ENCODE measurements at places on chromosomes 5 and 9.

DNA sequence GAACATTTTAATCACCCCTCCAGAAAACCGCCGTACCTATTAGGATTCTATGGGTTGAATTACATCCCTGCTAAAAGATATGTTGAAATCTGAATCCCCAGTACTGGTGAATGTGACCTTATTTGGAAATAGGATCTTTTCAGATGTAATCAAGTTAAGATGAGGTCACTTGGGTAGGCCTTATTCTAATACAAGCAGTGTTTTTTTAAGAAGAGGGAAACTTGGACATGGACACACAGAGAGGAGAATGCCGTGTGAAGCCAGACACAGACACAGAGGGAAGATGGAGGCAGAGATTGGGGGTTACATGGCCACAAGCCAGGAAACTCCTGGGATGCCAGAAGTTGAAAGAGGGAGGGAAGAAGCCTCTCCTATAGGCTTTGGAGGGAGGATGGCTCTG lies 183.5 kb downstream of the GNA14 start:
- no peak for DNase-seq

- no peak for DNase-seq
Measured at GRCh38 chr9:18060269-18060934, 413.6 kb upstream of the ADAMTSL1 start.

DNA sequence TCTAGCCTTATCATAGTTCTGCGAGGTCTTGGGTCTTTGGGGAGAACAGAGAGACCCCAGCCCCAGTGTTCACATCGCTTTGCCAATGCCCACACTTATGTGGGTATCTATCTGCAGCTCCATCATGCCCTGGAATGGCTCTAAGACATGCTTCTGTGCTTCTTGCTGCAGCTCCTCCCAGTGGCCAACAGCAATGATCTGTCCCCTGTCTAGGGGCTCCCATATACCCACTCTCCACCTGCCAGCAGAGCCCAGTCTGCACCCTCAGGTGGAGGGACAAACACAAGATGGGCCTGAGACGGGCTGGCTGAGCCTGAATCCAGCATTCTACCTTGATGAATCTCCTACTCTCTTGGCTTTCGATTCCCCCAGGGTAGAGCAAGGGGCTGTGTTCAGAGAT lies 14.6 kb upstream of the DAP start:
- no peak for DNase-seq

DNA sequence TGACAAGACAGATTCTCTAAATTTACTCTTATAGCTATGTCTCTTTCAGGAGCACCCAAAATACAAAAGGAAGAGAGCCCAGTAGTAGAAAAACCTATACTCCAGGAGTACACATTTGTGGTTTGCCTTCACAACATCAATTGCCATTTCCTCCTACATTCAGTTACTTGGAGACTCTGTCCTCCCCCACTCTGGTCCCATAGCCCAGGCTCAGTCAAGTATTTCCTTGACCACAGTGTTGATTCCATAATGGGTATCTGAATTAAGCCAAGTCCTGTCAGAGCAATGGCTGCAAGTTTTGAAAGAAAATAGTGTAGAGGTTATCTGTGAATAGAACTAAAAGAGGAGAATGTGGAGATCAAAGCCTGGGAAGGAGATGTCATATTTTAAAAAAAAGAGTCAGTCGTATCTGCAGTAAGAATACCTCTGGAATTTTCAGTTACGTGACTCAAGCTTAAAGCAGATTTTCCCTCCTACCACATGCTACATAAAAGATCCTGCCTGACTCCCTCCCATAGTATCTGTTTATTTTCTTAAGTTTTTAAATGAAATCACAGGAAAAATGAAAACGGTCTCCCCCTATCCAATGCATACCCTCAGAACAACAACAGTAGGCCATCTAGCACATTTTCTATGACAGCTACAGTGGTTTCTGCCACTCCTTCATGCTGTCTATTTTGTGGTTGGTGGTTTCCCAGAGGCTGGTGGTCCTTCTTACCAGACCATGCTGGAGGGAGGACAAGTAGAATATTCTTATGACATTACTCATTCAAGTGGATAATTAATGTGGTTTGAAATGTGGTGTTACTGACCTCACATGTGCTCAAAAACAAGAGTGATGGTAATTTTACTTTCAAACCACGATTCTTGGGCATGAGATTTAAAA lies 249.7 kb upstream of the TMEM161B start:
- no peak for DNase-seq

- DNase-seq: no peak
Measured at GRCh38 chr9:126363847-126364671, 37.4 kb downstream of the MVB12B start.

- peak; percentile 52 for DNase-seq
Measured at GRCh38 chr5:143245929-143246561, 157.4 kb downstream of the NR3C1 start.

- peak; percentile 59 for DNase-seq
Measured at GRCh38 chr5:159003045-159004030, 96.4 kb downstream of the EBF1 start.

DNA sequence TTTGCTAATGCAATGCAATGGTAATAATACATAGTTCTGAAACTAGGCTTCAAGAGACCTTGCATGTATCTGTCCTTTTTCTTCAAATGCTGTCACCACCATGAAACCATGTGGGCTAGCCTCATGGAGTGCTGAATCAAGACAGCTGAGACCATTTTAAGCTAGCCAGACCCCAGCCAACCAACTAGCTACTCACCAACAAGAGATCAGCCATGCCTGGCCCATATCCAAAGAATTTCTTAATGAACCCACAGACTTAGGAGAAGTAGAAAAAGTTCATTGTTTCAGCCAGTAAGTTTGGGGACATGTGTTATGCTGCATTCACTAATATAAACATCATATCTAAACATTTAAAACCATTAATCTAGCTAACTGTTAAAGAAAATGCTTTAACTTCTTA lies 139.8 kb upstream of the EDIL3 start:
- DNase-seq: no peak

DNA sequence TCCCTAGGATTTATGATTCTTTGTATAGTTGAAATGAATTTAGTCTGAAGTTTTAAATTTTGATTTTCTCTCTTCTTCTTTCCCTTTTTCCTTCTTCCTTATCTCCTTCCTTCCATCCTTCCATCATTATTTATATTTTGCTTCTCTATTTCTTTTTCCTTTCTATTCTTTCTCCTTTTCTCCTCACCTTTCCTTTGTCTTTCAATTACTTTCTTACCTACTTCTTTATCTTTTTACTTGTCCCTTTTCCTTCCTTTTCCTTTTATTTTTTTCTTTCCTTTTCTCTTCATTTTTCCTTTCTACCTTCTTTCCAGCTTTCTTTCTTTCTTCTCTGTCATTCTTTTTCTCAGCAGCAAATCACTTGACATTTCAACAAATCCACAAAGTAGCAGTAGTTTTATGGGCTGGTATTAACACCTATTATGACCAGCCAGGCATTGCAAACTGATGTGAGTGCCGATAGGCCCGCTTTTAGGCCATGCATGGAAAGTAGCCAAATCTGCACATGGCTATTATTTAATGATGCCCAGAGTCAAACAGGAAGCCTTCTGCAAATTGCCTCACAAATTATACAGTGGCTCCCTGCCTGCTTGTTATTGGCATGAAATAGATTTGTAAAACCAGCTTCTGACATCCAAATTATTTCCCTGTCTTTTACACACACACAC lies 37.1 kb upstream of the NR3C1 start:
- no peak for DNase-seq

All from kidney capillary endothelial cell (primary cell).